ENCODE measurements at places on chromosomes 11 and 22.
A peak's percentile ranks its signal among the peaks of the same experiment; 100 is the strongest.

DNA sequence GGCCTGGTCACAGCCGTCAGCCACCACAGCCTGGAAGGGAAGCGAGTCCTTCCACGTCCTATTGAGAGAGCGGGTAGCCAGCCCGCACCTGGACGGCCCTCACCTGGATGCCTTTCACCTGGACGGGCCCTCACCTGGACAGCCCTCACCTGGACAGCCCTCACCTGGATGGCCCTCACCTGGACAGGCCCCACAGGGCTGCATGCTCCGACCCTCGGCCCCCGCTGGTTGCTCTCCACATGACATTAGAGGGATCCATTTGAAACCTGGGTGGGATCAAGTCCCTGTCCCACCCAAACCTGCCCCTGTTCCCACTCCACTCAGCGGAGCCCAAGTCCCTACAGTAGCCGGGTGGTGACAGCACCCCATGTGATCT, 3.7 kb downstream of the C1QTNF6 start:
- no peak for DNase-seq

GRCh38 chr11:36010010-36010740, 66.3 kb downstream of the LDLRAD3 start:
- no peak for DNase-seq

DNA sequence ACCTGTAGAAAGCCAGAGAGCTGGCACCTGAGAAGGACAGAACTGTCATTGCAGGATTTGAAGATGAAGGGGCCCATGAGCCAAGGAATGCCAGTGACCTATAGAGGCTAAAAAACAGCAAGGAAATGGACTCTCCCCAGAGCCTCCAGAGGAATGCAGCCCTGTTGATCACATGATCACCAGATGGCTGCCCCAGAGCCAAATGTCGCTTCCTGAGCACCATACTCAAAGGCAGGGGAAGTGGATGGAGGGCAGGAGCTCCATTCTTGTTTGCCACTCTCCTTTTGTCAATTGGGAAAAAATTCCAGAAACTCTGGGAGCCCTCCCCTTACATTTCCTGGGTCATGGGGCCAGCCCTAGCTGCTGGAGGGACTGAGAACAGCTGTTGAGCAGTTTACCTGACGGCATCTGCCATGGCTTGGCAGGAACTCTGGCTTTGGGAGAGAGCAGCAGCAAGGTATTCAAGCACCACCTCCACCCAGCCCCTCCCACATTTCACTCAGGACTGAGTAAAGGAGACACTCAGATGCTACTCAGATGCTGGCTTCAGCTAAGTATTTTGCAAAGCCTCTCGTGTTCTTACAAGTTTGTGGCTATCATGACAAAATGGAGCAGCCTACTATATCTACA, 46.9 kb downstream of the DKK3 start:
- no peak for DNase-seq

- DNase-seq, result no peak
These were observed 935 bp downstream of the LAMTOR1 start for GRCh38 chr11:72102162-72102561.

GRCh38 chr11:120610111-120610510, 98.6 kb downstream of the GRIK4 start:
- DNase-seq, result no peak

- DNase-seq, result no peak
These were observed 57.2 kb downstream of the INSC start for GRCh38 chr11:15171956-15172355.

- DNase-seq, result no peak
These were observed 80.8 kb downstream of the ALX4 start for GRCh38 chr11:44229098-44229497.

- peak; percentile 6 for DNase-seq
These were observed 143.2 kb upstream of the GRIA4 start for GRCh38 chr11:105466582-105467228.

- DNase-seq, result no peak
These were observed 15.0 kb upstream of the RTN4R start for GRCh38 chr22:20282901-20283673.

GRCh38 chr11:69216647-69217051, 60.9 kb downstream of the SMIM38 start:
- DNase-seq, result no peak

- no peak for DNase-seq
These were observed 121.2 kb downstream of the NELL1 start for GRCh38 chr11:20790622-20791021.

- DNase-seq, result no peak
These were observed 337.0 kb upstream of the MTNR1B start for GRCh38 chr11:92632495-92632894.

- DNase-seq, result no peak
These were observed 35.9 kb downstream of the CDPF1 start for GRCh38 chr22:46214149-46214548.

GRCh38 chr22:30573594-30574094, 821 bp downstream of the GAL3ST1 start:
- no peak for DNase-seq

GRCh38 chr11:88164320-88164719, 10.9 kb downstream of the RAB38 start:
- no peak for DNase-seq

DNA sequence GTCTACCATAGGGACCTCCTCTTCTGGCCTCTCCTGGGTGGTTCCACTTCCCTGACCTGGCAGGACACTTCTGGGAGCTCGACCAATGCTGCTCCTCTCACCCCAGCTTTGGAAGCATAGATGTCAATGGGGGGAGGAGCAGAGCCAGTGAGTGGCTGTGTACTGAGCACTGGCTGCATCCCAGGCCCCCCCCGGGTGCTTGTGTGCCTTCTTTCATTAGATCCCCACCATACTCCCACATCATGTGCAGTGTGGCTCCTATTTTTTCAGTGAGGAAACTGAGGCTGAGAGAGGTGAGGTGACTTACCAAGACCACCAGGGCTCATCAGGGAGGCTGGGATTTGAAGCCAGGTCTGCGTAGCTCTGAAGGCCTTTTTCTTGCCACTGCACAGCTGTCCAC, 44.3 kb downstream of the LRRC32 start:
- DNase-seq, result no peak

- no peak for DNase-seq
These were observed 12.8 kb downstream of the PRR5 start for GRCh38 chr22:44714703-44715350.

- no peak for DNase-seq
These were observed 40.7 kb upstream of the DKK3 start for GRCh38 chr11:12048936-12049790.

GRCh38 chr11:73734993-73735392, 25.9 kb downstream of the RAB6A start:
- DNase-seq, result no peak

DNA sequence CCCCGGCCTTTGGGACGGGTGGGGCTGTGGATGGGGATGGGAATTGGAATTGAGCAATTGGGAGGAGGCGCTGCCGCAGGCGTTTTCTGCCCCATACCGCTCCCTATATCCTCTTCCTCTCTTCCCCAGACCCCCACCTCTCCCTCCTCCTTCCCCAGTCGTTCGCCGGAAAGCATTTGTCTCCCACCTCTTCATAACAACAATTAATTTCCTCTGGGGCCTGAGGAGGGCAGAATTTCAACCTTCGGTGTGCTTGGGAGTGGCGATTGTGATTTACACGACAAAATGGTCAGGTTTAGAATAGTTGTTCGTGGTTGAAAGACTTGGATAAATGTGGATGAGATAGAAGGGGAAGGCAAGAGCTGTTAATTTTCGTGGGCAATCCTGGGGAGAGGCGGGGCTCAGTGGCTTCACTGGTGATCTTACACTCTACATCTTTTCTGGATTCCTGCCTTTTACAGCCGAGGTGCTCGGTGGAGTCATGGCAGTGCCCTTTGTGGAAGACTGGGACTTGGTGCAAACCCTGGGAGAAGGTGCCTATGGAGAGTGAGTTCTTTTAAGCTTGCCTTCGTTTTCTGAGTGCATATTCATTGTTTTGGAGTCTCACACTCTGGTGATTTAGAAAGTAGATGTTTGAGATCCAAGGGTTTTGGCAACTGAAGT, 1.5 kb downstream of the CHEK1 start:
- peak; percentile 66 for DNase-seq

GRCh38 chr22:46432164-46433068, 96.9 kb downstream of the TRMU start:
- DNase-seq, result peak; percentile 38

GRCh38 chr22:20014526-20015186, 2.0 kb downstream of the ARVCF start:
- no peak for DNase-seq

DNA sequence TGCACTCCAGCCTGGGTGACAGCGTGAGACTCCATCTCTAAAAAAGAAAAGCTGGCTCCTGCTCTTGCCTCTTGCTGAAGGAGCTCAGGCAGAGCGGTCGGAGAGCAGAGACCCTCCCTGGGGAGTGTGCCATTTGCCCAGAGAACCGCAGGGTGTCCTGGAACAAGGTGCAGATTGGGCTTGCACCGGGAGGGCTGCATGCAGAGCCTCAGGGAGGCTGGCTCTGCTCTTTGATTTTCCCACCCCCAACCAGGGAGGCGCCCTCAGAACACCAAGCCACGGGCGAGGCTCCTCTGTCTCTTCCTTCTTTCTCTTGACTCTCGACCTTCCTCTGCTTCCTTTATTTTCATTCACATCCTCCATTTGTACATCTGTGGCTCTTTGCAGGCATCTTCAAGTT, 889.1 kb downstream of the OPCML start:
- no peak for DNase-seq

DNA sequence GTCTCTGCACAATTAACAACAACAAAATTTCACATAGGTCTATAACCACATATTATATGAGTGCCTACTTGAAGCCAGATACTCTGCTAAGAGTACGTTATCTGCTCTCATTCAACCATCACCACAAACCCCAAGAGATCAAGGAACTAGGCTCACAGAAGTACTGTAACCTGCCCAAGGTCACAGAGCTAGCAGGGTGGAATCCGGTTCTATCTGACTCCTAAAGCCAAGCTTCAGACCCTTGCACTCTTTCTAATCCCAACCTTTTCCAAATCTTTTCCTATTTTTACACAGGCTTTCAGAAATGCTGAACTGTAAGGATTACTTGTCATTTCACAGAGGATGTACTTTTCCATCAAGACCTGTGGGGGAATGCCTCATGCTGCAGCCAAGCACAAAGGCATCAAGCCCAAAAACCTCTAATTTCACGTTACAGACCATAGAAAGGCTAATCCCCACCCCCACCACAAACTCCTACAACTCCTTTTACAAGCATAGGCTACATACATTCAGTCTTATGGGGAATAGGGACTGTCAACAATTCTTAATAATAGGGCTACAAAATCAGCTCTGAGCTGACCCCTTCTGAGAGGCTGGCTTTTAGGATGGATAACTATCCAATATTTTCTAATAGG, 927 bp downstream of the PRCP start:
- DNase-seq, result no peak

- peak; percentile 49 for DNase-seq
These were observed 25.0 kb downstream of the SWAP70 start for GRCh38 chr11:9688716-9689511.

DNA sequence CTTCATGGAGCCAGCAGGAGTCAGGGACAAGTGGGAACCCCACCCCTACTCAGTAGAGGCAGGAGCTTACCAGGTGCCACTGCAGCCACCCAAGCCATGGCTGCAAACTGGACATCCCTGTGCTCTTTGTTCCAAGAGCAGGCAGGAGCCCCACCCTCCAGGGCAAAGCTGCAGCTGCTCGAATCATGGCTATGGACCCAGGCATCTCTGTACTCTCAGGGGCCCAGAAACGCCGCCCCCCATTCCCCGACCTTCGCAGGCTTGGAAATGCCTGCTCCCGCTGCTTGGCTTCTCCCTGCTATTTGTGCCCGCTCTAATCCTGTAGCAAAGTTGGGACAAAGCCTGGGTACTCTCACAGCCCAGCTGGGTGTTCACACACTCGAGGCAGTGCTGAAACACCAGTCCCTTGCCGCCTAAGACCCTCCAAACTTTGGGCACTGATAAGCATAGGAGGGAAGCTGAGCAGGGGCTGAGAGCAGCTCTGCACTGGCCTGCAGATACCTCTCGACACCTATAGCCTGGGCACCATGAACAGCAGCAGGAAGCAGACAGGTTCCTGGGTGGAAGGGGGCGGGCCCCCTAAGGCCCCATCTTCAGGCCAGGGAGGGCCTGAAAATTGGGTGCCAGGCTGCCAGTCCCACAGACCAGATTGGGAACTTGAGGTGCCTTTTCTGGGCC, 402.4 kb downstream of the LRRC4C start:
- no peak for DNase-seq

- DNase-seq, result no peak
These were observed 40.0 kb downstream of the RNF141 start for GRCh38 chr11:10500757-10501684.

DNA sequence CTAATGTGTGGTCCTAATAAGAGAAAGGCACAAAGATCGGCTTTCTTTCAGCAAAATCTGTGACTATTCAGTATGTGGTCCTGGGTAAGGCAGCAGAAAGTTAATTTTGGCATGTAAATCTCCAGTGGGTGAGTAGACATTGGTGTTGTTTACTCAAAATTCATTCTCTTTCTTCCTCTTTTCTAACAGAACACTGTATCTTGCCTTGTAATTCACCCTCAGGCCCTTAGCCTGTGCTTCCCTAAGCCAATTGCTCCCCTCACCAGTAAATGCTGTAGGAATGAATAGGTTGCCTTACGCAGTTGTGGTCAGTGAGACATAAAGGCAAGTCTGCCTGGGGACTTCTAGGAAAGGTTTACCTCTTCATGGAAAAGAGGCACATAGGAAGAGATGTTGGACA, 49.9 kb upstream of the PDE3B start:
- no peak for DNase-seq

GRCh38 chr11:117731722-117732290, 65.2 kb downstream of the DSCAML1 start:
- DNase-seq, result no peak

GRCh38 chr22:41361716-41362310, 19.9 kb upstream of the TEF start:
- no peak for DNase-seq

- no peak for DNase-seq
These were observed 297.3 kb downstream of the INSC start for GRCh38 chr11:15412054-15412453.

- DNase-seq, result no peak
These were observed 173.7 kb upstream of the NECTIN1 start for GRCh38 chr11:119902656-119903231.

DNA sequence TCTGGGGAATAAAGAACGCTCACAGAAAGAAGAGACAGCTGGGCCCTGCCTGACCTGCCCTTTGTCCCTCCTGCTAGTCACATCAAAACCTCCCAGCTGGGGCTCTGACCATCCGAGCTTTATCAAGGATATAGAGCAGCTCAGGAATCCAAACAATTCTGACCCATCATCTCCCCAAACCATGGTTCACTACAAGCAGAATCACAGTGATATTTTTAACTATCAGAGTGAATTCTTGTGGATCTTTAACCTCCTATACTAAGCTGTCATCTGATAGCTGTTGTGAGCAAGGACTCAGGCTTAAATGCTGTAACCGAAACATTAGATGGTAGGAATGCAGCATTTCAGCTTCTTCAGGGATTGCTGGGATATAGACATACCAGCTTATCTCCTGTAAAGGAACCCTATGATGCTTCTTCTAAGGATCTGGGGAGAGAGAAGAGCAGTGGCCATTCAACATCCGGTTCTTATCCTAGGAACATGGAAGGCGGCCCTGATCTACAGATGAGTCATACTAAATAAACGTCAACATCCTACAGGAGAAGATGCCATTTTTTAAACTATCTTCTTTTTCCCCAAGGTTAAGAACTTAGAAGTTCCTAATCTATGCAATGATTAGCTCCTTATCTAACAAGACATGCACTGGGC, 84.7 kb upstream of the AKIP1 start:
- DNase-seq, result peak; percentile 74
